Cerebellar nuclear complex (tissue), 1 donor: ENCODE measurements at places on chromosomes 16 and 17.

GRCh38 chr16:85959686-85960085, 60.7 kb downstream of the IRF8 start:
- no peak for DNase-seq

GRCh38 chr17:28282596-28282995, 36.4 kb upstream of the TMEM97 start:
- DNase-seq: no peak

- no peak for DNase-seq
These were observed 52.8 kb downstream of the SDK2 start for GRCh38 chr17:73591296-73592078.

DNA sequence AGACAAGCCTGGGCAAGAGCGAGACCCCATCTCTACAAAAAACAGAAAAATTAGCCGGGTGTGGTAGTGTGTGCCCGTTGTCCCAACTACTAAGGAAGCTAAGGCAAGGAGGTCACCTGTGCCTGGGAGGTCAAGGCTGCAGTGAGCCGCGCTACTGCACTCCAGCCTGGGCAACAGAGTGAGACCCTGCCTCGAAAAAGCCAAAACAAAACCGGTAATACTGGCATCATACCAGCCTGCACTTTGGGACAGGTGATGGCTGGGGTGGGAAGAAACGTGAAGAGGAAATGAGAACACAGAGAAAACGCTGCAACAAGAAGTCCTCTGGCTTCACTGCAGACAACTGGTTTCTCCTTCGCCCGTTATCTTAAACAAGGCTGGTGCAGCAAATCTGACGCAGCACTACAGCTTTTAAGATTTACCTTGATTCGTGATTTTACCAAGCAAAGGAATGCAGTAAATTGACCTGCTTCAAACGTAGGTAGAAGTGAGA, 725 bp upstream of the CASC3 start:
- DNase-seq: no peak

DNA sequence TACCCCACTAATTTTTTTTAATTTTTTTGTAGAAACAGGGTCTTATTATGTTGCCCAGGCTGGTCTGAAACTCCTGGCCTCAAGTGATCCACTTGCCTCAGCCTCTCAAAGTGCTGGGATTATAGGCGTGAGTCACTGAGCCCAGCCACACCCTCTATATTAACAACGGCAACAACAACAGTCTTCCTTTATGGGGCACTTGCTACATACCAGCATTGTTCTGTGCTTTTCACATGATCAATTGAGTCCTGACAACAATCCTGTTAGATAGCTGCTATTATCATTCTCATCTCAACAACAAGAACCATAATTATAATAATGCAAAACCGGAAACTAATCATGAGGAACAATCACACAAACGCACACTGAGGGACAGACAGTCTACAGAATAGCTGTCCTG, 12.6 kb upstream of the ARL5C start:
- DNase-seq: no peak

GRCh38 chr16:81123092-81123852, 27.1 kb upstream of the GCSH start:
- no peak for DNase-seq

- no peak for DNase-seq
These were observed 43.4 kb downstream of the BAHCC1 start for GRCh38 chr17:81438688-81439087.

GRCh38 chr17:80023481-80024205, 12.0 kb downstream of the TBC1D16 start:
- peak; percentile 70 for DNase-seq

DNA sequence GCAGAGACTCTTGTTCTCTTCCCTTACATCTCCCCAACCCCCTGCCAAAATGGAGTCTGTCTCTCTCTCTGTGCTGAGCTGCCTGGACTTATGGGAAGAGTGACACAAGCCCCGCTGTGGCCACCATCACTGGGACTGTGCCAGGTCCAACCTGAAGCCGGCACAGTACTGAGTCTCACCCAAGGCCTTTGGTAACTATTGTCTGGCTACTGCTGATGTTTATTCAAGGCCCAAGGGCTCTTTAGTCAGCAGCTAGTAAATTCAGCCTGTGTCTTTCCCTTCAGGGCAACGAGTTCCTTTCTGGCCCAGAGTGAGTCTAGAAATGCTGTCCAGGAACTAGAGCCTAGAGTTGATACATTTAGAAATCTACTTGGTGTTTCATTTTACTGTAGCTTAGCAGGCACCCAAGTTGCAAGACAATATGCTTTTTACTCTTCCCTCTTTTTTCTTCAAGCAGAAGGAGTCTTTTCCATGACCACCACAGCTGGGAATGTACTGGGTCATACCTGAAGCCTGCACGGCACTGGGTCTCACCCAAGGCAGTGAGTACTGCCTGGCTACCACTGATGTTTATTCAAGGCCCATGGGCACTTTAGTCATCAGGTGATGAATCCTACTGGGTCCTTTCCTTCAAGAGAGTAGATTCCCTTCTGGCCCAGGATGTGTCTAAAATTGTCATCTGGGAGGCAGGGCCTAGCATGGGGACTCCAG, 17.7 kb downstream of the EFCAB5 start:
- no peak for DNase-seq

DNA sequence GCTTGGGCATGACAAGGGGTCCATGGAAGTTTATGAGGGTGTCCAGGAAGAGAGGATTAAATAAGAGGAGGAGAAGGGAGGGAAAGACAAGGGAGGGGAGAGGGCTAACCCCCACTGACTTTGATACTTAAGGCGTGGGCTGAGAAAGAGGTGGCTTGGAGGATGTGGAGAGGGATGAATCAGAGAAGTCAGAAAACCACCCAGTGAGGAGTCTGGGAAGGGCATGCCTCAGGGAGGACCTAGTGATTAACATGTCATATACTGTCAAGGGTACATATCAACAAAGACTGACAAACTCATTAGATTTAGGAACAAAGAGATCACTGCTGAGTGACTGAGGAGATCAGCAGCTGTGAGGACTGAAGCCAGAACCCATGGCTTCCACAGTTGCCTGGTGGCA, 145.4 kb downstream of the IRX5 start:
- no peak for DNase-seq

DNA sequence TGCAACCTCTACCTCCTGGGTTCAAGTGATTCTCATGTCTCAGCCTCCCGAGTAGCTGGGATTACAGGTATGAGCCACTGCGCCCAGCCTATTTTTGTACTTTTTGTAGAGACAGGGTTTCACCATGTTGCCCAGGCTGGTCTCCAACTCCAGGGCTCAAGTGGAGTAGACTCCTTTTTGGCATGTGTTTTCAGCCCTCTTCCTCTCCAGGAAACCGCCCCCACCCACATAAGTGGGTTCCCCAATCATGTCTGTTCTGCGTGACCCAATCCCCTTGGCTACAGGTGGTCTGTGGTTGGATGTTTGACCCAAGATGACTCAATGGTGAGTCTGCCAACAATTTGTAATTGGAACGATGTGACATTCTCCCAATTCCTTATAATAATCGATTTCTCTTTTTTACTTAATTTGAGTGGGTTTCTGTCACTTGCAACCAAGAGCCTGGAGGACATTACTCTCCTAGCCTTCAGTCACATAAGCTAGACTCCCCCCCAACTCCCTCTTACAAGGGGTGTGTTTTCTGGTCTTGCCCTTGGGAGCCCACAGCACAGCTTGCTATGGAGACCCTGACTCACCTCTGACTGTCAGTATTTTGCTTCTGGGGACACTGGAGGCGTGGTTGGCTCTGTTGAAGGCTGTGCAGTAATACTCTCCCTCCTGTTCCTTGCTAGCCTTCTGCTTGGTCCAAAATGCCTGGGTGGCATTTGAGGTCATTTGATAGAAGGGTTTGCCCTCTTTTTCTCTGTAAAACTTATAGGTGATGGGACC, 34.9 kb downstream of the PECAM1 start:
- DNase-seq: no peak

DNA sequence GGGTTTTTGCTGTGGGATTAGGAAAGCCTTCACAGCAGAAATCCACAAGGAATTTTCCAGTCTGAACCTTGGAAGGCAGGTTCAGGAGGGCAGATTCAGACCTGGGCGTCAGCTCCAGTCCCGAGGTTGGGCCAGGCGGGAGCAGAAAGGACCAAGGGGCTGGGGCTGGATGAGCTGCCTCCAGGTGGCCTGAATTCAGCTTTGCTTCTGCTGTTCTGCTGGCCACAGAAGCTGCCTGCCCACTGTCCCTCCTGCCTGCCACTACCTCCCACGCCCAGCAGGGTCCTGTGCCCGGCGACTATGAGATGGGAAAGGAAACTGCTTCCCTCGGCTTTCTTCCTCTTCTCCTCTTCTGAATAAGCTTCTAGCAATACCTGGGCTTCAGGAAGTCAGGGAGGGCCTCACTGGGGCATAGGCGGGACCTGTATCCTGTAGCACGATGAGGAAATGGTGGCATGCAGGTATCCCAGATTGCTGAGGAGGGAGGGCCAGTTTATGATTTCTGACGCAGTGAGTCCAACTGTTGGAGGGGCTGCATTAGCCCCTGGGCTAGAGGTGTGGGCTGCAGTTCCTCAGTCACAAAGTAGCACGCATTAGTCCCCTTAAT, 18.4 kb downstream of the TBX4 start:
- no peak for DNase-seq

GRCh38 chr16:87556941-87557459, 45.3 kb upstream of the JPH3 start:
- DNase-seq: no peak

DNA sequence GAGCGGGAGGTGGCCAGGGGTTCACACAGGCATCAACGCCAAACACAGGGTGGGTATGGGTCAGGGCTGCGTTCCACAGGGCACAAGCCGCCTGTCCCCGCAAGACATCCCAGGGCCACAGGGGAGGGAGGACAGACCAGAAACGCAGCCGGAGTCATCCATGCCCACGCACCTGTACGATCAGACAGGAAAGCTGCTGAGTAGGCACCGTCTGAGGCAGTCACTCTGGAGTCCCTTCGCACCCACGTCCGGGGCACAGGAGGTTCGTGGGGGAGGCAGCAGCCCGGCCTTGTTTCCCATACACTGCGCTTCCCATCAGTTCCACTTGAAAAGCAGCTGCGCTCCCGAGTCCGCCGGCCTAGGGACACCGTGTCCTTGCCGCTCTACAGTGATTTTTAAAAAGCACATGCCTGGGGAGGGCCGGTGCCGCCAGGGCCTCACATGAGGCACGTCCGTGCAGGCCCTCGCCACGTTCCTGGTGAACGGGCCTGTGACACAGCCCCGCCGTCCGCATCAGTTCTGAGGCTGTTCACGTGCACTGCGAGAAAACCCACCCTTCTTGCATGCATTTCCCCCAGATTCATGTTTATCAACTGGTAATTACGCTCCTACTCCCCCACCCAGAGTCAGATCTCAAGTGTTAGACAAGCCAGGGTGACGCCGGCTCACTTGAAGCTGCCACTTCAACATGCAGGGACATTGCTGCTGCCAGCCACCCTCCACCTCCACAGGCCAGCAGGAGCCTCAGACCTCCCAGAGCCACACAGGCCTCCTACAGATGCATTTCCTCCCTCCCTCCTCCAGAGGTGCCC, 34.8 kb downstream of the WDR45B start:
- DNase-seq: no peak

DNA sequence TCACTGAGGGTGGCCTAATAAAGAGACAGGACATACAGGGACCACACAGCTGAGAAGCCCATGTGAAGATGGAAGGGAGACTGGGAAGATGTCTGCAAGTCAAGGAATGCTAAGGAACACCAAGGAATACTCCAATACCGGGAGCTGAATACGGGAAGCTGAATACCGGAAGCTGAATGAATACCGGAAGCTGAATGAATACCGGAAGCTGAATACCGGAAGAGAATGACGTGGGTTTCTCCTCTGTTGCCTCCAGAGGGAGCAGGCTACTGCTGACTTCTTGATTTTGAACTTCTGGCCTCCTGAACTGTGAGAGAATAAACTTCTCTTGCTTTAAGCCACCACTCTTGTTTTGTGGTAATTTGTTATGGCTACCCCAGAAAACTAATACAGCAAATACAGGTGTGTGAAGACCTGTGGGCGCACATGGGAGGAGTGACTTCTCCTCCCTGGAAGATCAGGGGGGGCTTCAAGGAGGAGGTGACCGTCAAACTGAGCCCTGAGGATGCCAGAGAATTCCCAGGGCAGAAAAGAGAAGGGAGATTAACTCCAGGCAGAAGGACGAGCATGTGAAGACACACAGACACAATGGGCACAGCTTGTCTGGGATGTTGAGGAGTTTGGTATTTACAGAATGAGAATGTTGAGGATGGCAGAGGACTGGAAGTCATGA, 259.9 kb downstream of the IRF8 start:
- no peak for DNase-seq

DNA sequence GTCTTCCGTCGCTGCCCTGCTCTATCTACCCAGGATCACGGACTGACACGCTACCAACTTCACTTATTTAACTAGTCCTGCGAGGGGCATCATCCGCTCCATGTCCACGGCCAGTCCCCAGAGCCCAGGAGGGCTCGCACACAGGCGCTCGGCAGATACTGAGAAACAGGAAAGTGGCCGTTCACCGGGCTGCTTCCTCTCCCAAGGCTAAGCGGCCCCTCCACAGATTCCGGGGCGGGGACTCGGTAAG, 388 bp downstream of the OXLD1 start:
- DNase-seq: no peak

DNA sequence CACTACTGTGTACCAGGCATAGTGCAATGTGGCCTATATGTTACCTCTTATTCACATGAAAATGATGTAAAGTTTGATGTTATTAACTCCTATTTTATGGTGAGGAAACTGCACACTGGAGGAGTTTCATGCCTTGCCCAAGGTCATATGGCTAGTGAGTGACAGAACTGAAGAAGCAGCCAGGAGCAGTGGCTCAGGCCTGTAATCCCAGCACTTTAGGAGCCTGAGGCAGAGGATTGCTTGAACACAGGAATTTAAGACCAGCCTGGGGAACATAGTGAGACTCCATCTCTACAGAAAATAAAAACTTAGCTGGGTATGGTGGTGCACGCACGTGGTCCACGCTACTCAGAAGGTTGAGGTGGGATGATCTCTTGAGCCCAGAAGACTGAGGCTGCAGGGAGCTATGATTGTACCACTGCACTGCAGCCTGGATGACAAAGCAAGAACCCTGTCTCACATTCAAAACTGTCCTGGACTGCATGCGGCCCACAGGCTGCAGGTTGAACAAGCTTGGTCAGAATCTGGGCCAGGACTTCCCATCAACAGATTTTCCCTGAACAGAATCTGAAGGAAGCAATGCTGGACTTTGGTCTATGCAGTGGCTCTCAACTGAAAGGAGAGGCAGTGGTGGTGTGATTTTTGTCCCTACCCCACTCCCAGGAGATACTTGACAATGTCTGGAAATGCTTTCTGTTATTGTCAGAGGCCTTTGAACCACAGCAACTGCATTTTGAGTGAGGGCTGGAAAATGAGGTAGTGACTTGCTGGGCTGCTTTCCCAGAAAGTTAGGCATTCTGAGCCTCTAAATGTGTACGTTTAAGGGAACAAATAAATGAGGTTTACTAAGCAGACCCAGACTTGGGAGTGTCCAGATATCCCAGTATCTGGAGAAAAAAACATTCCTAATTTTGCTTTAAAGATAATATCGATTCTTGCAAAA, 479.5 kb downstream of the TMEM114 start:
- no peak for DNase-seq

GRCh38 chr17:35947156-35947585, 3.7 kb upstream of the LYZL6 start:
- no peak for DNase-seq

GRCh38 chr17:19284005-19284959, 47.1 kb downstream of the EPN2 start:
- no peak for DNase-seq
